ENCODE measurements at places on chromosomes 1 and 21.

GRCh38 chr1:117022114-117022513 is 20.6 kb downstream of the CD101 start:
- DNase-seq: no peak

- no peak for DNase-seq
These were observed 36.9 kb downstream of the CDK18 start for GRCh38 chr1:205541161-205541886.

DNA sequence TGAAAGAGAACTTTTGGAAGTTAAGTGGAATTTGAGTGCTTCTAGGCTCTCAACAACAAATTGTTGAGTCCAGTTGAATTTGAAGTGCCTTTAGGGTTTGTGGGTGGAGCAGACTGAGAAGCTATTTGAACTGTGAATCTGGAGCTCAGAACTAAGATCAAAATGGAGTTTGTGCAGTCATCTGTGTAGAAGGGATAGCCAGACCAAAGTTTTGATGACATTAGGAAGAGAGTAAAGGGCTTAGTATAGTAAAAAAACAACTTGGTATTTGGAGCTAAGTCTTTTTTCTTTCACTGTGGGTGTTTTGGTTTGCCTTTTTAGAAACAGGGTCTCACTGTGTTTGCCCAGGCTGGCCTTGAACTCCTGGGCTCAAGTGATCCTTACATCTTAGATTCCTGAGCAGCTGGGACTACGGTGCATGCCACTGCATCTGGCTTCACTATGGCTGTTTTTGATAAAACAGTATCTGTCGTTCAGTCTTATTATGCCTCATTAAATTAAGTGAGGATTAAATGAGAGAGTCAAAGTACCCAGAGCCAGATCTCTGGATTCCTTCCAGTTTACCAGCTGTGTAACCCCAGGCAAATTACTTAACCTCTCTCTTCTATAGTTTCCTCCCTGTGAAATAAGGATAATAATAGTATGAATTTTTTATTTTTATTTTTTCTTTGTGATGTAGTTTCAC is 20.0 kb downstream of the HDAC1 start:
- no peak for DNase-seq

DNA sequence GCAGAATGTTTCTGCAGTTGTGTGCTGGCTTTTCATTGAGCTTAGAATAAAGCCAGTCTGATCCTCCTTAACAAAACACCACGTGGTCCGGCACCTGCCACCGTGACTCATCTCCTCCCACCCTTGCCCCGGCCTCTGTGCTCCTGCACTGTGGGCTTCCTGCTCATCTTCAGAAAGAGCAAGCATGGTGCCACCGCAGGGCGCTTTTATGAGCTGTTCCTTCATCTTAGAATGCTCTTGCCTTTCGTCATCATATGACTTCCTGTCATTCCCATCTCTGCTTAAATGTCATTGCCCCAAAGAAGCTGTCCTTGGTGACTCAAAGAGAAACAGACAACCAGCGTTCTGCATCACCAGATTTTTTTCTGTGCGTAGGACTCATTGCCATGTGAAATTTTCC is 117.8 kb downstream of the HHAT start:
- no peak for DNase-seq

- no peak for DNase-seq
These were observed 62.7 kb downstream of the SKI start for GRCh38 chr1:2290595-2291510.

DNA sequence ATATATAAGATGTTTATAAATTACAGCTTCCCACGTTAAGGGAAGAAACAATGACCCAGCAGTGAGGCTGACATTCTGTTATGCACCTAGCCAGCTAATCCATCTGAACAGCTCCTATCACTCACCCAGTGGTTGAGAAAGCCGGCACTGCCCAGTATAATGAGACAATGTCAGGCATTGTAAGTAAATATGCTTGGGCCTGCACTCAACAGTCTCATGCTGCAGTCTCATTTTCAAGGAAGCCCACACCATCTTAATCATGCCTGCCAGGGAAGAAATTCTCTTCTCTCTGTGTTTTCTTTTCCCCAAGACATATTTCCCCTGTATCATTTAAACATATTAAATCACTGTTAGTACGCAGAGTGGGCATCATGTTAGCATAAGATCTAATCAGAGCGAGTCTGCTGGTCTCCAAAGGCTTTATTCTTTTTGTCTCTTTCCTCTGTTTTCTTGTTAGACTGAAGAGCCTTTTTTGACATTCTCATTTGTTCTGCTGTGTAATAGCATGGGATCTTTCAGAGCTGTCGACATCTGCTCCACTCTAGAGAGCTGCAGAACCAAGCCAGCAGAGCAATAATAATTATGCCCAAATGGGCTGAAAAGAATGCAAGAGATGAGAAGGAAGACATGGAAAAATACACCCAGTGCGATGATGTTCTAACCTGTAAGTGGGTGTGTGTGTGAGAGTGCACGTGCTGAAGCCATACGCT is 67.6 kb upstream of the SLC22A15 start:
- no peak for DNase-seq

DNA sequence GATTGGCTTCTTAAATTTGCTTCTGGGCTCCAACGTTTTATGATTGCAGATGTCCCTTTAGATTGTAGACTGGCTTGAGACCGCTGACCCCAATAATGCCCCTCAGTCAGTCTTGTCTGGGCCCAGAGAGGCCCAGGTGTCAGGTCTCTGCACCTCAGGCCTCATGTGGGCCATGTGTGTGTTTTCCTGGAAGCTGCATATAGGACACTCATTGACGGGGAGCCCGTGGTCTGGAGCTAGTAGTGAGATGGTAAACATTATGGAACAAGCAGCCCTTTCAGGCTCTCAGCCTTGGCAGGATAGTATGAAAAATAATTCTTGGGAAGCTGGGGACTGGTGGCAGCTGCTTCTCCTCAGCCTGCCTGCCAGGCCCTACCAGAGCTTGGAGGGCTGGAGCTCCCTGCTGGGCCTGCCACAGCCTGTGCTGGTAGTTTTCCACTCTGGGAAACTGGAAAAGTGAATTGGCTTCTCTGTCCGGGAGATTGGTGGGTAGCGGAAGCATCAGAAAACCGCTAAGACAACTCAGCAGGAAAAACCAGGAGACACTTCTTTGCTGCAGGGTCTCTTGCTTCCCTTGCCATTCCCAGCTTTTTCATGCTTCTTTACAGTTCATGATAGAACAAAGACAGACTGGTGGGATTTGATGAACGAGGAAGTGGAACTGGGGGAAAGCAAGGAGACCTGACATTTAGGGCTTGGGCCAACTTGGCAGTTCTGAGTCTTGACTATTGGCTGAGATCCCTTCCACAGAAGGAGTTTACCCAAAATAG is 57.8 kb upstream of the HSD17B7 start:
- no peak for DNase-seq

- DNase-seq: no peak
These were observed 38.1 kb upstream of the NBL1 start for GRCh38 chr1:19605967-19606366.

- no peak for DNase-seq
These were observed 9.3 kb downstream of the HES2 start for GRCh38 chr1:6410248-6410893.

DNA sequence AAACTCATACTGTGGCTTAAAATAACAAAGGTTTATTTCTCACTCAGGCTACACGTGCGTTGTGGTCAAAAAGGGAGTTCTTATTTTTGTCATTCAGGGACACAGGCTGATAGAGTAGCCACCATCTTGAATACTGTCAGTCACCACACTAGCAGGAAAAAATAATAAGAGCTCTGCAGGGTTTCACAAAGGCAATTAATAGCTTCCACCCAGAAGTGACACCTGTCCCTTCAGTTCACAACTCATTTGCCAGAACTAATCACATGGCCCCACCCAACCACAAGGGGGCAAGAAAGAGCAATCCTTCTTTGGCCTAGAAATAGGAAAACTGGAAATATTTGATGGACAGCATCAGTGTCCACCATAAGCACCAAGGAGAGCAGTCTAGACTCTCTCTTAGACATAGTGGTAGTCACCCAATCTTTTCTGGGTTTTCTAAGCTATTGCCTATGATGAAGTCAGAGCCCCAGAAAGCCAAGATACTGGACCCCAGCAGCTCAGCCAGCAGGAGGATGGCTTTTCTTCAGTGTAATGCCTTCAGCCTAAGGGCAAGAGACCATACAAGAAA is 8.2 kb downstream of the HAPLN2 start:
- peak; percentile 87 for DNase-seq

GRCh38 chr21:34865400-34866241 is 183.5 kb downstream of the RUNX1 start:
- peak; percentile 43 for DNase-seq

DNA sequence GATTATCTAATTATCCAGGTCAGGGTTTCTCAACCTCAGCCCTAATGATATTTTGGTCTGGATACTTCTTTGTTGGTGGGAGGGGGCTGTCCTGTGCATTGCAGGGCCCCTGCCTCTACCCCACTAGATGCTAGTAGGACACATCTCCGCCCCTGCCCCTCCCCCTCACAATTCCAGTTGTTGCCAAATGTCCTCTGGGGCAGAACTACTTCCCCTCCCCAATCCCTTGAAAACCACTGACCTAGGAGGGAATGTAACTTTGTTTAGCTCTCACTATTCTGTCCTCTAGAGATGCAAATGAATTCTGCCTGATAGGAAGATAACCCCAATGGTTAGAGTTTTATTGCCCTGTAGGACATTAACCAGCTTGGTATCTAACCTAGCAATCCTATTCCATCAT is 8.1 kb downstream of the CACNA1S start:
- DNase-seq: no peak

- no peak for DNase-seq
These were observed 36.0 kb downstream of the ELK4 start for GRCh38 chr1:205595861-205596260.

GRCh38 chr1:113669988-113670387 is 89.3 kb downstream of the PHTF1 start:
- no peak for DNase-seq

- DNase-seq: no peak
These were observed 62.1 kb downstream of the FAAP20 start for GRCh38 chr1:2132222-2133038.

GRCh38 chr1:43479414-43479813 is 25.7 kb upstream of the HYI start:
- DNase-seq: no peak

DNA sequence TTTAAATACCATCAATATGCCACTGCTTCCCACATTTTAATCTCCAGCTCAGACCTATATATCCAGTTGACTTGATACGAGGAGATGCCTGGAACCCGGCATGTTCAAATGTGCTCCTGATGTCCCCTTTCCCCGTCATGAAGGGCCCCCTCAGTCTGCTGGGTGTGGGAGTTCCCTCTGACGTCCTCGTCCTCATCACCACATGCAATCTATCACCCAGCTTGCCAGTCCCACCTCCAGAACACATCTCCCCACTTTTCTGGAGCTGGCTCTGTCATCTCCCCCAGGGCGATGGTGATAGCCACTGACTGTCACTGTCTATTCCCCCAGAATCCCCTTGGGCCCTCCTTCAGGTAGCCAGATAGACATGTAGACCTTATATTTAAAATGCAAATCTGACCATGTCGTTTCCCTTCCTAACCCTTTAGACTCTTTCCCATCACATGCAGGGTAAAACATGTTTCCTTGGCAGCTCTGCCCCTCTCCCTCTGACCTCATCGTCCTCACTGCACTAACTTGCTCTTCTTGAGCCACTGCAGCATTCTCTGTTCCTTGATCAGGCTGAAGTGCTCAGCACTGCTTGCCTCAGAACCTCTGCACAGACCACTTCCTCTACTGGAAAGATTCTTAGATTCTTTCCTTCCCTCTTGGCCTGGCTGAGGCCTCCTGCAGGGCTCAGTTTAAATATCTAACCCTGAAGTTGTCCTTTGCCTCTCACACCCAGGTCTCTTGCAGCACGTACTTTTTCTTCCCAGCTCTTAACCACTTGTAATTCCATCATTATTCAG is 7.4 kb downstream of the AZIN2 start:
- no peak for DNase-seq

DNA sequence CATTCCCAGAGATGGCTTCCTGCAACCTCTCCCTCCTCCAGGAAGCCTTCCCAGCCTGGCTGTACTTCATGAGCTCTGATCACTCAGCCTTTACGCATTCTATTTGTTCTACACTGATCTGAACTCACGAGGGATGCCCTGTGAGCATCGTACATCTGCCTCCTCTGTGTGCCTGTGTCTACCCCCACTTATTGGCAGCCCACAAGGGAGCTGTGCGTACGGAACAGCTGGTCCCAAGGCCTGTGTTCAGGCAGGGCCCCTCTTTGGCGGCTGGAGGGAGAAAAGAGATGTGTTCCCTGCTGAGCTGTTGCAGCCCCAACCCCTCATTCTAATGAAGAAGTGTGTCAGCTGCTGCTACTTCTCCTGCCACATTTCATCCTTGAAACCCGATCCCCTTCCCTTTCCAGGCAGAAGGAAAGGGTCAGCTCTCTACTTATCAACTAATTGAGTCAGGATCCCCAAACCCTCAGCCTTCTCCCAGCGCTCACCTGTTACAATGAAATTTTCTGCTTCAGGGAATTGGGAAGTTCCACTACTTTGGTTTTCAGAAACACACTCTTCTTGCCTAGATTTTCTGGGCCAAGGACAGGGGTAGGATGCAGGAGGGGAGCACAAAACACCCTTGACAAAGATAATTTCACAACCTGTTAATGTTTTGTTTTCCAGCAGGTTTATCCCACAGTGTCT is 3.2 kb downstream of the INKA2 start:
- DNase-seq: no peak

DNA sequence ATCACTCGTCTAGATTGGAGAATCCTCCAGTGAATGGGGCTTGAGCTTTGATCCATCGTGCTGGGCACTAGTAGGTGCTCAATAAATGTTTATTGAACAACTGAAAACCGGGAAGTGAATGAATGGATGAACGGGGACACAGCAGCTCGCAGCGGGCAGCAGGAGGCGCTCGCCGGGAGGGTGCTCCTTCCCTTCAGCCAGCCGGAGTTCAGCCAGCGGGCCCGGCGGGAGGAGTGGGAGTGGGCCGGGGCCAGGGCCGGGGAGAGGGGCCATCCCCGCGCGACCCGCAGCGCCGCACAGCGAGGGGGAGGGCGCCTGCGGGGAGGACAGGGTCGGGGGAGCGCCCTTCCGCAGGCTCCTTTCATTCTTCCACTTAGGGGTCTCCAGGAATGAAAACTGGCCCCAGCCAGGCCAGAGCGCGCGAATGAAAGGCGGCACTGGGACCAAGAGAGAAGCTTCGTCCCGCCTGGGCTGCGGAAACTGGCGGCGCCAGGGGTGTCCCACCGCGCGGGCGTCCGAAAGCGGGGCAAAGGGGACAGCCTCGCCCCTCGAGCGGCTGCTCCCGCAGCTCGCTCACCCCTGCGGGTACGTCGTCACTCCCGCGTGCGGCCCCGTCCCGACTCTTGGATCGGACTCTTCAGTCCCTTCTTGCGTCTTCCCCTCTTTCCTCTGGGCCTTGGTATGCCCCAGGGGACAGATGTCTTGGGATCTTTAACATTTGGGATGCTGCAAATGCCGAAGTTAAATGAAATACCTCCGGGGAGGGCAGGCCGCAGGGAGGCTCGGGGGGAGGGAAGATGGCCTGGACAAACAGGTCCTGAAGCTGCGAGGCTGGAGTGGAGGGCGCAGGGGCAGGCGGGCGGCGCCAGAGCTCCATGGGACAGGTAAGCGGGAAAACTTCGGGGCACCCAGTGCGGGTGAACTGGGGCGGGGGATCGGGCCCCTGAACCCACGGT is 3.6 kb upstream of the INAVA start:
- DNase-seq: no peak
